ENCODE measurements at places on chromosomes 3 and 15.

- no peak for DNase-seq
Measured at GRCh38 chr3:132445817-132446216, 28.5 kb downstream of the DNAJC13 start.

GRCh38 chr15:77974416-77975331 lies 102.8 kb downstream of the TBC1D2B start:
- no peak for DNase-seq

GRCh38 chr3:126582311-126582710 lies 23.6 kb upstream of the C3orf22 start:
- DNase-seq: no peak

DNA sequence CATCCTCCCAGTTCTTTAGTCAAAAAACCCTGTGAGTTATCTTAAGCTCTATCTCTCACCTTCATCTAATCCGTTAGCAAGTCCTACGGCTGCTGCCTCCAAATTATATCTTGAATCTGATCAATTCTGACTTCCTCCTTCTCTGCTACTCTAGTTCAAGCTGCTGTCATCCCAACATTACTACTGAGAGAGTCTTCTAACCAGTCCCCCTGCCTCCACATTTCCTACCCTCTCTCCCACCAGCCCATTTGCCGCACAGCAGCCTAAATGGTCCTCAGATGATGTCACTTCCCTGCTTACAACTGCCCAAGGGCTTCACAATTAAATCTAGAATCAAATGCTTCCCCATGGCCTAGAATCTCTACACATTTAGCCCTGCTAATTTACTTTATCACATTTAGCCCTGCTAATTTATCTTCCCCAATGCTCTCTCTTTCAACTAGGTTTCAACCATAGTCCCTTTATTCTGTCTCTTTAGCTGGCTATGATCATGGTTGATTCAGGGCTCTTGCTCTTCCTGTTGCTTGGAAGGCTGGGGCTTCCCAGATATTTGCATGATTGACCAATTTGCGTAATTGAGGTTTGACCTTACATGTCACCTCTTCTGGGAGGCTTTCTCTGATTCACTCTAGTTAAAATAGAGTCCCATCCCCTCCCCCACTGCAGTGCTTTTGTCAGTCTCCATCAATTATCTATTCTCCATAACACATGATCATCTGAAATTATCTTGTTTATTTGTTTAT lies 11.0 kb upstream of the ARL14 start:
- peak; percentile 49 for DNase-seq

DNA sequence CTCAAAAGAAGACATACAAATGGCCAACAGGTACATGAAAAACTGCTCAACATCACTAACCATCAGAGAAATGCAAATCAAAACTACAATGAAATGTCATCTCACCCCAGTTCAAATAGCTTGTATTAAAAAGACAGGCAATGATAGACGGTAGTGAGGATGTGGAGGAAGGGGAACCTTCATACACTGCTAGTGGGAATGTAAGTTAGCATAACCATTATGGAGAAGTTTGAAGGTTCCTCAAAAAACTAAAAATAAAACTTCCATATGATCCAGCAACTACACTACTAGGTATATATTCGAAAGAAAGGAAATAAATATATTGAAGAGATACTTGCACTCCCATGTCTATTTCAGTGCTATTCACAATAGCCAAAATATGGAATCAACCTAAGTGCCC lies 62.8 kb upstream of the PPARG start:
- DNase-seq: no peak

- DNase-seq: no peak
Measured at GRCh38 chr3:169269005-169269404, 394.5 kb downstream of the MECOM start.

DNA sequence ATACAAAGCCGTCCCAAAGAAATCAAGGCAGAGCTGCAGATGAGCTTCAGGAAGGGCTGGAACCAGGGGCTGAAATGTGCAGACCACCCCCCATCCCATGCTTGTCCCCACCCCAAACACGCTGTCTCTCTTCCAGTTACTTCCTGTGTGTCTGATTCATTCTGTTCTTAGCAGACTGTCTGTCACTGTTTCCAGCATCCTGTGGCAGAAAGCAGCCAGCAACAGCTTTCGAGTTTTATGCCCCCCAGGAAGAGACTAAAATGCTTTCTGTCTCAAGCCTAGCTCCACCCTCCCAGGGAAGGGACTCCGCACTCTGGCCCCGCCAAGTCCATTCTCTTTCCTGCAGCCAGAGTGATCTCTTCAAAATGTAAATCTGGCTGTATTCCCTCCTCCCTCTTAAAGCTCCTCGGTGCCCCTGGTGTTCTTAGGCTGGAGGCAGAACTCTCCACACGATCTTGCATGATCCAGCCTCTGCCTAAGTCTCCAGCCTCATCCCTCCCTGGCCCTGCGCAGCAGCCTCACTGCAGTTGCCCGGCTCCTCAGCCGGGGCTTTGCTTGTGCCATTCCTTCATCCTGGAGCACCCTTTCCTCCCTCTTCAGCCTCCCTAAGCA lies 41.5 kb downstream of the HRH1 start:
- no peak for DNase-seq

DNA sequence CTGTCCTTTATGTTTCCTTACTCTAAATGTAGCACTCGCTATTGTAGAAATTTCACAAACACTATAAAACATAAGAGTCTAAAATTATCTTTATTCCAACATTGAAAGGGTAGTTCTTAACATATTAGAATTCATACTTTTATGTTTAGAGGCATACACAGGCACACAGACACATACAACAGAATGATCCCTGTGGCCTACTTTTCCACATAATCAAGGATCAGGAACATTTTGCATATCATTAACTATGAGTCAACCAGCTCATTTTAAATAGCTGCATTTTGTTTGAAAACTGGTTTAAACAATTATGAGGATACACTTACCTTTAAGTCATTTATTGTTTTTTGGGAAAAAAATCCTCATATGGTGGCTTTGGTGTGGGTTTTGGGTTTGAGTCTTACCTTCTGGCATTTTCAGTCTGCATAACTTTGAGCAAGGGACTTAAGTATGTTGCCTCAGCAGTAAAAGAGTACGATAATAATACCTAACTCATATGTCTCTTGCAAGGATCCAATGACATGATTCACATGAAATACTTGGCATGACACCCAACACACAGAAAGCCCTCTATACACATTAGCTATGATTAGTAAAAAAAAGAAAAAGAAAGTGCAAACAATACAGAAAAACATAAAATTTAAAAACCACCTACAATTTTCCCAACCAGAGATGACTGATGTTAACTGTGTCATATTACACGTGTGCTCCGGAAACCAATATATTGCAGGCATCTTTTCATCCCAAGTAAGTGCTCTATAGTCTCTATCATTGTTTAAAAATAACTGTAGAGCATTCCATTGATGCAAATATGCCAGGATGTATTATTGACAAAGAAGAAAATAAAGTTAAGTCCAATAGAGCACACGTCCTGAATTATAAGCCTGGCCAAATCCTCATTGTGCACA lies 213.1 kb upstream of the ADAMTS9 start:
- no peak for DNase-seq

GRCh38 chr15:79430901-79431635 lies 1.1 kb upstream of the MINAR1 start:
- no peak for DNase-seq

DNA sequence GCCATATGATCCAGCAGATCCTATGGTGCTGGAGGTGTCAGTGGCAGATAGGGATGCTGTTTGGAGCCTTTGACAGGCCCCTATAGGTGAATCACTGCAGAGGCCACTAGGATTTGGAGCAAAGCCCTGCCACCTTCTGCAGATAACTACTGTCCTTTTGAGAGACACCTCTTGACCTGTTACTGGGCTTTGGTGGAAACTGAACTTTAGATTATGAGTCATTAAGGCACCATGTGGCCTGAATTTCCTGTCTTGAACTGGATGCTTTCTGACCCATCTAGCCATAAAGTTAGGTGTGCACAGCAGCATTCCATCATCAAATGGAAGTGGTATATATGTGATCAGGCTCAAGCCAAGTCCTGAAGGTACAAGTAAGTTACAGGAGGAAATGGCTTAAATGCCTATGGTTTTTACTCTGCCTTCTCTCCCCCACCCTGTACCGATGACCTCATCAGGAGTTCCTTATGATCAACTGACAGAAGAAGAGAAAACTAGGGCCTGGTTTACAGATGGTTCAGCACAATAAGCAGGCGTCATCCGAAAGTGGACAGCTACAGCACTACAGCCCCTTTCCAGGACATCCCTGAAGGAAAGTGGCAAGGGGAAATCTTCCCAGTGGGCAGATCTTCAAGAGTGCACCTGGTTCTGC lies 565.6 kb upstream of the AGTR1 start:
- DNase-seq: no peak

DNA sequence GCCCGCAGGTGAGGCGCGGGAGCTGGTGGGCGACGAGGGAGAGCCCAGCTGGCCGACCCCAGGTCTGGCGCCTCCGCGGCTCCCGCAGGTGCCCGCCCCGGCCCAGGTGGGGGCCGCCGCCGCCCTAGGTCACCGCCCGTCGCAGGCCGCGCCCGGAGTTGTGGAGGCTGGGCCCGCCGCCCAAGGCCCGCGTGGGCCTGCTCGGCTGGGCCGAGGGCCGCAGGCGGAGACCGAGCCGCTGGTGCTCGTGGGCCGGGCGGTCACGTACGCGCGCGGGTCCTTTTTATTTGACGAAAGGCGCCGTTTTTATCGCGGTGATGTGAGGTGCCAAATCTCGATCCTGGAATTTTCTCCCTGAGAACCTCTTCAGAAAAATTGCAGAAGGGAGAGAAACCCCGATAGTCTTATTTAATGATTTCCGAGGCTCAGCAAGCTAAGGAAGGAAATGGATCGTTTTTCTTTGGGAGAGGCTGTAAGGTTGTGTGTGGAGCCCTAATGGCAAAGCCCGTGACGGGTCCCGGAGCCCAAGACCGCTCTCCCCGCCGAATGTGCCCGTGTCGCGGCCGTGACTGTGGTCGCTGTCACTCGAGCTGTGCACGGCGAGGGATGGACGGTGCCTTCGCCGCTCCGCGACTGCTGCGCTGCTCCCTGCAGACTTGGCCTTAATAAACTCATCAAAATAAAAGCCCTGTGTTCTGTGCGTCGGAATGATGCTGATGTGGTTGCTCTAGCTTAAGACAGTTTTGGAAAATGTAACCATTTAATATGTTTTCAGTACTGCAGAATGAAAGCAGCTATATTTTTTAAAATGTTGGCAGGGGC lies 612 bp downstream of the APPL1 start:
- peak; percentile 54 for DNase-seq

- no peak for DNase-seq
Measured at GRCh38 chr3:3734881-3735280, 64.3 kb upstream of the LRRN1 start.

GRCh38 chr3:15514663-15515340 lies 6.7 kb downstream of the COLQ start:
- no peak for DNase-seq

- no peak for DNase-seq
Measured at GRCh38 chr15:54571576-54571975, 593.3 kb downstream of the UNC13C start.

- DNase-seq: no peak
Measured at GRCh38 chr3:30886888-30887287, 7.6 kb downstream of the GADL1 start.
